ENCODE measurements at places on chromosomes 16 and 17. TPM values are rescaled to one million over a fixed set of nuclear protein-coding genes. Genes with fewer than 3 reads are reported as not detected.

The C17orf67 gene
- 0.84 TPM for total RNA-seq

The OR3A3 gene
- total RNA-seq, result not detected

DNA sequence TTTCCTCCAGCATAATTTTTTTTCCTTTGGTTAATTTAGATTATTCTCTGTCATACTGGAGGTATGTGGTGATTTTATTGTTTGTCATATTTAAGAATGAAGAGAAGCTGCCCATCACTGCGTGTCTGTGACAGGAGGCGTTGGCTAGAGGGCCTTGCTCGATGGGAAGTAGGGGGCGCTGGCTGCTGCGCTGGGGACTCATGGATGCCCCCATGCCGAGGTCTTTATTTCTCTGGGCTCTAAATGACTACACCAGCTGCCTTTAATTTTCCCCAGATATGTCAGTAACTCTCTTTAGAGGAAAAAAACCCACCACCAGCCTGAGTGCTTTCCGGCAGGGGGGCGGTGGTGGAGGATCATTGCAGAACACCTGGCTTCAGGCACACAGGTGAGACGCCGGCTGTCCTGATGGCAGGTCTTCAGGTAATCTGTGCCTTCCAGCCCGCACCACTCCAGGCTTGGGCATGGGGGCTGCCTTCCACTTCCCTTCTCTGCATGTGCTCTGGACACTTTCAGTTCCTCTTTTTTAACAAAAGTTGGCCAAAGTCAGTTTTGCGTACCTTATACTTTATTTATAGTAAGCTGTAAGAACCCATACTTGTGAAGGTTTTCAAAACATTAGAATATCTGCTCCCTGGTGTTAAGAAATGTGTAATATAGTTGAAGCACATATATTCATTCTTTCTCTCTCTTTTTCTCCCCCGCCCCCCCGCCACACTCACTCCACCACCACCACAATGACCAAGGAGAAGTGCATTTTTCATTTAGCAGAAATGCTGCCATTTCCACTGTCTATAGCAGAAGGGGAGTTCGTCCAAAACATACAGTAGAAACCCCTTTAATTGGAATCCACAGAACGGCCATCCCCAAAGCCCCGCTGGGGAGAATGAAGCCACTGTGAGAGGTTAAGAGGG is 192.7 kb downstream of the RPTOR start:
- H3K27ac ChIP-seq, result no peak overlapping the region
- H3K36me3 ChIP-seq, result no peaks in the 10 kb centered on the region
- H3K4me1 ChIP-seq, result no peaks in the 10 kb centered on the region
- no peaks in the 10 kb centered on the region for H3K27me3 ChIP-seq
- H3K4me3 ChIP-seq, result no peak overlapping the region

GRCh38 chr17:48100591-48101011 is 677 bp downstream of the CBX1 start:
- DNase-seq, result peak; percentile 68
- no peaks in the 10 kb centered on the region for H3K27me3 ChIP-seq
- peaks cover 12% of the 10 kb centered on the region for H3K4me1 ChIP-seq
- H3K4me3 ChIP-seq, result peak overlapping the region; percentile 93
- peak overlapping the region; percentile 95 for H3K27ac ChIP-seq

DNA sequence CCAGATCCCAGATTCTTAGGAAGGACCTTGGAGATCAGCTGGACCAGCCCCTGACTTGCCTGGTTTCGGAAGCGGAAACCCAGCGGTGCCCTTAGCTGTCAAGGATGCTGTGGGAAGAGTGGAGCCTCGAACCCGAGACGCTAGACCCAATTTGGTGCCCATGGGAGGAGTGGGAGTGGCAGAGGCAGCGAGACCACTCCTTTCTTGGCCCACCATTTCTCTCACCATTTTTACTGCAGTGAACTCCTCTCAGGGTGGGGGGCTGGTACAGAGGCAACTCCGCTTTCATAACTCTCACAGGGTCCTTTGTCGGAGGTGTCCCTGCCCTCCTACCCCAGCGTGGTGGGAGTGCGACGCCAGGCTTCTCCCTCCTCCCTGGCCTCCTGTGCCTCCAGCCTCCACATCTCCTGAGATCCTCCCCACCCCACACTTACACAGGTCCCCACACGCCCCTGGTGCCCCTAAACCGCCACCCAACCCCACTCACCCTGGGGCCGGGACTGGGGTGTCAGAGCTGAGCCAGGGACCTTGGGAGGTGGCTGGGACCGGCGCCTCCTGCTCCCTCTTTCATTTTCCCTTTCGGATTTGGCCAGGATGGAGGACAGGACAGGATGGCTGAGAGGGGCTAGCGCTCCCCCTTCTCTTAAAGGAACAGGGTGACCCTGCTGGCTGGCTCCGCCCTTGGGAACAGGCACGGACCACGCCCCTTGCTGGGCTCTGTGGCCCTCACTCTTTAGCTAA is at the start of gene GJD3:
GJD3 (minus strand) TSS at position 617 of the 741 bp plus-strand sequence. CDS start 922 bp downstream, outside the sequence.
- H3K36me3 ChIP-seq, result no peaks in the 10 kb centered on the region
- peaks cover 4% of the 10 kb centered on the region for H3K4me1 ChIP-seq
- H3K4me3 ChIP-seq, result peak within 1 kb of the TSS; percentile 55
- no peaks in the 10 kb centered on the region for H3K27me3 ChIP-seq

- peak overlapping the region; percentile 61 for H3K27ac ChIP-seq
- H3K4me3 ChIP-seq, result no peak overlapping the region
- H3K36me3 ChIP-seq, result no peaks in the 10 kb centered on the region
- no peak for DNase-seq
- peaks cover 65% of the 10 kb centered on the region for H3K4me1 ChIP-seq
Measured at GRCh38 chr17:47934856-47935255, 6.5 kb upstream of the PNPO start.
